ENCODE measurements at places on chromosomes 2 and 18.

GRCh38 chr2:224038049-224038829, 847 bp downstream of the SERPINE2 start:
- no peak for DNase-seq

- no peak for DNase-seq
Observed at GRCh38 chr2:165462443-165462842, 7.1 kb upstream of the CSRNP3 start.

- no peak for DNase-seq
Observed at GRCh38 chr2:164969909-164970690, 14.8 kb upstream of the SLC38A11 start.

GRCh38 chr2:145268931-145269330, 749.0 kb upstream of the ZEB2 start:
- DNase-seq, result no peak

GRCh38 chr2:83901317-83901716, 557.8 kb downstream of the SUCLG1 start:
- DNase-seq, result no peak

DNA sequence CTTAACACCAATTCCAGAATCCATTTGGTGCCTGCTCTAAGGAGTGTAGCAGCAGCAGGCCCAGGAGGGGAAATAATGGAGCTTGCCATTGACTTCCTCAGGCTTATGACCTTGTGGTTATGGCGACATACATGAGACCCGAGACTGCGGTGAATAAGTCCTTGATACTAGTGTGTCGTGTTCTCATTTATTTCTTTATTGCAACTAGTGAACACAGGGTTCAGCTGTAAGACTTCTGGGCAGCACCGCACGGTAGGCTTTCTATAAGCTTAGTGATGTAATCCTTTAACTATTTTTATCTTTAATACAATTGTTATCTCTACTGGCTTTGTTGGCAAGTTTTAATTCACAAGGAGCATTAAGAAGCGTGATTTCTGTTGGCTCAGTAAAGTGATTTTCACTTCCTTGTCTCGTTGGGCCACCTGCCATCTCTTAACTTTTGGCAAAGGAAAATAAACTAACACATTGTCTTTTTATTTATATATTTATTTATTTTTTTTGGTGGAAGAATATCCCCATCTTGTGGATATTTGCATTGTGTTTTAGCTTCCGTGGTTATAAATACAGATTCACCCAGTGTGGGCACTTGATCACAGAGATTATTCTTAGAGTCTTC, 139.8 kb downstream of the LTBP1 start:
- no peak for DNase-seq

DNA sequence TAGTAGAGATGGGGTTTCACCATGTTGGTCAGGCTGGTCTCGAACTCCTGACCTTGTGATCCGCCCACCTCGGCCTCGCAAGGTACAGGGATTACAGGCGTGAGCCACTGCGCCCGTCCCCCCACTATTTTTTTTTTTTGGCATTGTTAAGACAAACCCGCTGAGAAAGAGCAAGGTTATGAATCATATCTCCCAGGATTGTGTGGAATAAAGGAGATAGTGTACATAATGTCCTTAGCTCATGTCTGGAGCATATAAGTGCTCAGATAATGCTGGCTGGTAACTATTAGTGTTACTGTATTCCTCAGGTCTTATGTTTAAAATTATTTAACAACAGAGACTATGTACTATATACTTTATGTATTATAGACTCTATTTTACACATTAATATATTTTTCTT, 36.0 kb downstream of the TTC27 start:
- DNase-seq, result no peak

GRCh38 chr18:79402977-79403722, 7.4 kb downstream of the NFATC1 start:
- no peak for DNase-seq

- no peak for DNase-seq
Observed at GRCh38 chr2:67219651-67220050, 177.5 kb upstream of the ETAA1 start.

GRCh38 chr18:32478807-32479206, 8.1 kb upstream of the GAREM1 start:
- DNase-seq, result no peak

DNA sequence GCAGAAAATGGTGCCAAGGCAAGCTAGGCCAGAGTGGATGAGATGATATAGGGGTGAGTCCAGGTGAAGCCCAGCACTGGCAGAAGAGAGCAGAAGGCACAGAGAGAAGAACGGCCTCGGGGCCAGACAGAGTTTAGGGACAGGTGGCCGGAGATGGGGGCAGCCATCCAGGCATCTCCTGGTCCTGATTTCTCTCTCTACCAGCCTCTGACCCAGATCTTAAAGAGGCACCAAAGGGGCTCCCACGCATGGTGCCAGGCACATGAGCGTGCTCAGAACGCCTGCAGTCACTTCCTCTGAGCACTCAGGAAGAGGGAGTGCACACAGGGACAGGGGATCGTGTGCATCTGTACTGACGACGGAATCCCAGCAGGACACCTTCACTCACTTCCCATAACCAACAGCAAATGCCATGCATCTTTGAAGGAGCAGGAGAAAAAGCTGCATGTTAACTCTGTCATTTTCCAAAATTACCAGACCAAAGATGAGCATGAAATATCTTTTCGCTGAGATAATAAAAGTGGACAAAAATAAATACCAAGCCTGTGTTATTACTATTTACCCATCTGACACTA, 427.8 kb upstream of the MYT1L start:
- no peak for DNase-seq

DNA sequence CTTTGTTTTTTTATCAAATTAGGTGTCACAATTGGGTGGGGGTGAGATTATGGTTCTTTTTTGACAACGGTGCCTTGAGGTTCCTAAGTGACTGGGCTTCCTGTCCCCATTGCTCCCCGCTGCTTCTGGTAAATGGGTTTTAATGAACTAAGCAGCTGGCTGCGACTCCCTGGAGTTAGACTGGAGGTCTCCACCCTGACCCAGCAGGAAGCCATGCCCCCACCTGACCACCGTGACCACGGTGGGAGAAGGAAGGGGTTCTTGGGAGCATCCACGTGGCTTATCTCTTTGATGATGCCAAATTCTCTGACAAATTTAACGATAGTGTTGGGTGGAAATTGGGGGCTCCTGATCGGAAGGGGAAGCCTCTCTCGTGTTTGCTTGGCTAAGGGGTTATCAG, 12.2 kb downstream of the CNDP2 start:
- DNase-seq, result no peak

DNA sequence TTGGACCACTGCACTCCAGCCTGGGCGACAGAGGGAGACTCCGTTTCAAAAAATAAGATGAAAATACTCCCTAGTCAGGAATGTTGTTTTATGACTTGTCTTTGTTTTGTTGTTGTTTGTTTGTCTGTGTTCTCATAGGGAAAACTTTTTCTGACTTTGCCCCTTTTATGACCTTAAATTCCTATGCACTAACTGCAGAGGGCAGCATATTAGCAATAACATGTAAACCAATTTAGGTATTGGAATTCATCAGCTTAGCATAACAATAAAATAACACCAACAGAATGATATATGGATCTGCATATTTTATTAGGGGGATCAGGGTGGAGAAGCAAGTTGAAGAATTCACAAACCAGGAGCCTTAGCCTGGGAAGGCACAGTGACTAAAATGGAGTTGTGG, 631.5 kb downstream of the SUCLG1 start:
- DNase-seq, result no peak

GRCh38 chr2:173059292-173059691, 16.4 kb upstream of the MAP3K20 start:
- no peak for DNase-seq

- DNase-seq, result no peak
Observed at GRCh38 chr2:221343524-221343923, 228.6 kb downstream of the EPHA4 start.

DNA sequence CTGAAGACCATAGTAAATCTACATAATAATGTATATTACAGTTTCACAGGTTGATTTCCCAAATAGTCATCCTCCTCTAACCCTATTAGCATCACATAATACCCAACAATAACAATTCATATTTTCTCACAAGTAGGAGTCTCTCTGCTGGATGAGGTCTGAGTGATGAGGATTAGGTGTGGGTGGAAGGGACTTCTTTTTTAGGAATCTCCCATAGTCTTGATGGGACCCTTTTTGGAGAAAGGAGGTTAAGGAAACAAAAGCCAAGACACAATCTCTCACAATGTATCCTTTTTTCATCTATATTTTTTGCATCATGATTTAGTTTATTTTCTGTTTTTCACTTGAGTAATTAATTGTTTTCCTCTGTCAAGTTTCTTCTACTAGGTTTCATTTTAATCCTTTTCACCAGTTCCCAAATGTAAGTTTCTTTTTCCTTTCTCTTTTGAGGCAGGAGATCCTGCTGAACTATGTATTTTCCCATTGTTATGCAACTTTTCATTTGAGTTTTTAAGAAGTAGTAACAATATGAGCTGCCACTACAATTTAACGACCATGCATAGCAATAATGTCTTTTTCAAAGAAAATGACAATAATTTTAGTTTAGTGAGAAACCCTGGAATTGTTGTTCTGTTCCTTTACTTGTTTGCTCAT, 2.5 kb upstream of the IFIH1 start:
- DNase-seq, result no peak

- no peak for DNase-seq
Observed at GRCh38 chr2:240886678-240887609, 9.0 kb downstream of the MAB21L4 start.

- DNase-seq, result peak; percentile 42
Observed at GRCh38 chr2:23757686-23758433, 169.1 kb downstream of the ATAD2B start.

GRCh38 chr2:192155511-192156118, 39.1 kb downstream of the TMEFF2 start:
- DNase-seq, result no peak

GRCh38 chr2:317501-318424, 29.9 kb upstream of the ALKAL2 start:
- no peak for DNase-seq

DNA sequence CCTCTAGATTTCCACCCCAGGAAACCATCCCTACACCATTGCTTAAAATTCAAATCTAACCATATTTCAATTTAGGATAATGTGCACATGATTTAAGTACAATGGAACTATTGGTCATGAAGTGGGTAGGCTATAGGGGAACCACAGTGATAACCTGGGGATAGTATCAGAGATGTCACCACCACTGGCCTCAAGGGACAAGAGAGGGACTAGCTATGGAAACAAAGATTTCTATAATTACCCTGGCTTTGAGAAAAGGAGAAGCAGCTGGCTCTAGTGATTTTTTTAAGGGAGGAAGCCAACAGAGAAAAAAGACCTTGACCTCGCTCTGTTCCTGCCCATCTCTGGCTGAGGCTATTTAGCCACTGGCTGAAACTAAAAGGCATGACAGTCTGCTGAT, 132.0 kb downstream of the MEP1B start:
- no peak for DNase-seq

DNA sequence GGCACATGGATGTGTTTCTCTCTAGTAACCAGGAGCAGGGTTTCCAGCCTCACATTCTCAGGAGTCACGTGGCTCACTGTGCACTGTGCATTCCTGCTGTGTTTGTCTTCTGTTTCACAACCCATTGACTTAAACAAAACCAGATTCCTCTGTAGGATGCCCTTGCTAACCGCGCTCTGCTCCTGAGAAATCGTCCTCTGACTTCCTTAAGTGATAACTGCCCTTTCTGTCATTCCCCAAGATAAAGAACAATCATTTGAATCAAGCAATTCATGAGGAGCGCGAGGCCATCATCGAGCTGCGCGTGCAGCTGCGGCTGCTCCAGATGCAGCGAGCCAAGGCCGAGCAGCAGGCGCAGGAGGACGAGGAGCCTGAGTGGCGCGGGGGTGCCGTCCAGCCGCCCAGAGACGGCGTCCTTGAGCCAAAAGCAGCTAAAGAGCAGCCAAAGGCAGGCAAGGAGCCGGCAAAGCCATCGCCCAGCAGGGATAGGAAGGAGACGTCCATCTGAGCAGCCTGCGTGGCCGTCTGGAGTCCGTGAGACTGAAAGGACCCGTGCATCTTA, 60.2 kb downstream of the RALBP1 start:
- no peak for DNase-seq

DNA sequence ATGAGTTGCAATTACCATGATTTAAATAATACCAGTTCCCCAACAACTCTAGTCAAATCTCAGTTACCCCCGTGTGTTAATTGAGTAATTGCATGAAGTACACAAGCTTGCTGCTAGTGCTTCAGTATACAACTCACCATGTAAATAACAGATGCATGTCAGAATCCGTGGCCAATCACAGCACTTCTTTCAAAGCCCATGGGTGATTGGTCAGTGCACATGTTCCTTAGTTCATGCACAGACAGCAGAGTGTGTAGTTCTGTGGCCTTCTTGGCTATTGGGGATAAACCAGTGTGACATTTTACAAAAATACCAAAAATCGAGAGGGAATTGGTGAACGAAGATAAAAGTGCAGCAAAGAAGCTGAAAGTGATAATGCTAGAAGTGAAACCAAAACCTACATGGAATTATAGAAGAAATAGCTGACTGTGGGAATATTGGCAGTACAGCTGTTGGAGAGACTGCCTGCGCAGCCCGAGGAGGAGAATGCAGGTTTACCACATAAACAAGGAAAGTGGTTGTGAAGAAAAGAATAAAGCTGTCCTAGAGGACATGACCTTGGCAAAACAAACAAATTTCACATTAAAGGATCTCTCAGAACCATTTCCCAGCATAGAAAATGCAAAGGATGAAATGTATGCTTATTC, 59.4 kb downstream of the NEDD4L start:
- DNase-seq, result no peak

GRCh38 chr2:240255811-240256703, 115.6 kb upstream of the OTOS start:
- no peak for DNase-seq

DNA sequence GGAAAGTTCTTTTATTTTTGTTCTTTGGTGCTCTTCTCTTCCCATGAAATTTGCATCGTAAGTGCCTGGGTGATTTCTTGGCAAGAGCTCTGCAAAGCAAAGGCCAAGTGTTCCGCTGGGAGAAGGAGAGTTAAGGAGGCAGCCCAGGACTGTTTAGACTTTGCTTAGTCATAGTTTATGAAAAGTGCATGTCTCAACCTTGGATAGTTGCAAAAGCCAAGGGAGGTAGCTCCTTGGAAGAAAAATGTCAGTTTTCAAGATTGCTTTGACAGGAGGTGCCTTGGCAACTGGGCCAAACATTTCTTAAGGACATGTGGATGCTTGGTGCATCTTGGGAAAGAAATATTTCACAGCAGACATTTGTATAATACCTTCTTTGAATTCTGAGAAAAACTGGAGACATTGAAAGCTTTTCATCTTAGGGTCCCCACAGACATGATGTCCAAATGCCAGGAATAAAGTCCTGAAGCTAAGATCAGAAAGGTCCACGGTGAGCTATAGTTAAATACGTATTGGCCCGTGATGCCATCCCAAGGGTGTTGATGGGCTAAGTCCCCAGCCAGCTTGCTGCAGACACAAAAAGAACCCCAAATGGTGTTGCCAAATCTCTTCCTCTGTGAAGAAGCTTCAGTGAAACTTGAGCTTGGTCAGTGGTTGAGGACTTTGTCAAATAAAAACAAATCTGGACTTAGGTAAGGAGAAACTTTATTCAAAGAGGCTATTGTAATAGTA, 96.3 kb upstream of the THUMPD2 start:
- DNase-seq, result no peak

DNA sequence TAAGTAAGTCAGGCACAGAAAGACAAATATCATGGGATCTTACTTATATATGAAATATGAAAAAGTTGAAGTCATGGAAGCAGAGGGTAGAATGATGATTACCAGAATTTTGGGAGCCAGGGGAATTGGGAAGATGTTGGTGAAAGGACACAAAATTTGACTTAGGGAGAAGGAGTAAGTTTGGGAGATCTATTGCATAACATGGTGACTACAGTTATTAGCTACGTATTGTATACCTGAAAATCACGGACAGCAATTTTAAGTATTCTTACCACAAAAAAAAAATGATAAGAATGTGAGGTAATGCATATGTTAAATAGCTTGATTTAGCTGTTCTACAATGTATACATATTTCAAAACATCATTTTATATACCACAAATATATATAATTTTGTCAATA, 94.2 kb upstream of the COL5A2 start:
- DNase-seq, result no peak
